Nucleus accumbens (tissue), 56 donors: ENCODE measurements at places on chromosomes 16 and 17.

- no peak for DNase-seq
These were observed 205.5 kb downstream of the NTN1 start for GRCh38 chr17:9226794-9227135.

DNA sequence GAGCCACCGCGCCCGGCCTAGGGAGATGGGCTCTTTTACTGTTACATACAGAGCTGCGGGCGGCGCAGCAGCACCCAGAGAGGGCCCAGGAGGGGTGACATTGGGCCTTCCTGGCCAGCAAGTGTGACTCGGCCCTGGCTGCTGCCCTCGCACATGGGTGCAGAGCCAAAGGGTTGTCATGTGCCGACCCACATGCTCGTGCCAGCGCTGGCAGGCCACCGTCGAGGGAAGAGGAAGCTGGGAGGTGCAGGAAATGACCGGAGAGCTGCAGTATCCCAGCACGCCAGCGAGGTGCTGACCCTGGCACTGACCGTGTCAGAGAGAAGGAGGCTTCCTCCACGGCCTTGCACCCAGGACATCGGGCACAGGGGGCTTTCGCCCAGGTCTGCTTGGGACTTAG, 8.0 kb downstream of the ENDOV start:
- DNase-seq: no peak

- no peak for DNase-seq
These were observed 41.8 kb upstream of the ARL4D start for GRCh38 chr17:43356999-43357398.

DNA sequence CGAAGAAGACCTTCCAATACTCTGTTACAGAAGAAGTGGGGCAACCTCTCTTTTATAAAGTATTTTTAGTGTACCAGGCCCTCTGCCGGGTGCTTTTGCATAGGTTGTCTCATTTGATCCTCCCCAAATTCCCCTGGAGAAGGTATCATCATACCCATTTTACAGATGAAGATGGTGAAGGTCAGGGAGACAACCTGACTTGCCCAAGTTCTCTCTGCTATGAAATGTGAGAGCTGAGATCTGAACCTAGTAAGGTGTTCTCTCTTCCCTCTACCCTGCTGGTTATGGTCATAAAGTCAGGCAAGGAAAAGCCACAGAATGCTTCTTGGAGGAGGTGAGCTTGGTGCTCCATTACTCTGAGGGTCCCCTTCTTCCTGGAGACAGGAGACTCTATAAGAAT, 28.1 kb upstream of the HERPUD1 start:
- DNase-seq: no peak

- no peak for DNase-seq
These were observed 20.5 kb upstream of the JPH3 start for GRCh38 chr16:87581857-87582215.

GRCh38 chr17:77318491-77319210, 177.9 kb downstream of the SEC14L1 start:
- no peak for DNase-seq

- DNase-seq: no peak
These were observed 52.2 kb downstream of the TBC1D16 start for GRCh38 chr17:79983456-79983855.

DNA sequence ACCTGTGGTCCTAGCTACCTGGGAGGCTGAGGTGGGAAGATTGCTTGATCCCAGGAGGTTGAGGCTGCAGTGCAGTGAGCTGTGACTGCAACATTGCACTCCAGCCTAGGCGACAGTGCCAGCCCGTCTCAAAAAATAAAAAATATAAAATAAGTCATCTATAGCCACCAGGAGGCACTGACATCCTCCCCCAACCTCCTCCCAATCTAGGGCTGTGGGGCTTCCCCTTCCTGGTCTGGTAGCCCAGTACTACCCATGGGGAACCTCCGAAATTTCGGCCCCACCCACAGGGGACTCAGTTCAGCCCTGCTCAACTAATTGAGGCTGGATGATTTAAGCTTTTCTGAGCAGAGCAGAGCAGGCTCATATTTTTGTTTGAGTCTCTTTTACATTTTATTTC, 3.2 kb downstream of the ZSCAN10 start:
- DNase-seq: no peak

DNA sequence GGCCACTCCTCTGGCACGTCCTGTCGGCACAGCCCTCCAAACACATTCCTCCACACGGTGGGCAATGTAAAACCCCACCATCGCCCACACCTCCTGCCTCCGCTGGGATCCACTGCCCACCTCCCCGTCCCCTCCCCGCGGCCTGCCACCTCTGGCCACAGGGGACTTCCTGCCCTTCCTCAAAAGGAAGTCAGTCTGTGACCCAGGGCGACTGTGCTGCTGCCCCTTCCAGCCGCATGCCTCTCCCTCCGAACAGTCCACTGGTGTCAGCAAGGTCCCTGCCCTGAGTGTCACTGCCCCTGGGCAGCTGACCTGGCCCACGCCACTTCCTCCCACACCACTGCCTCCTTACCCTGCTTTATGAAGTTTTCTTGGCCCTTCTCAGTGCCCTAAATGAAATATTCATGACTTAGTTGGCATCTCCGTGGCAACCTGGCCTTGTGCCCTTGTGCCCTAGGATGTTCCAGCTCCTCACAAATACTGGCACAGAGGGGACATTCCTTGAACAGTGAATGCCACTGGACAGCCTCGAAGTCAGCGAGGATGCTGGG, 2.0 kb downstream of the PLD6 start:
- DNase-seq: peak; percentile 34

- DNase-seq: no peak
These were observed 138.1 kb downstream of the ASIC2 start for GRCh38 chr17:33154869-33155455.

GRCh38 chr17:40366861-40367518, 2.5 kb upstream of the GJD3 start:
- no peak for DNase-seq

DNA sequence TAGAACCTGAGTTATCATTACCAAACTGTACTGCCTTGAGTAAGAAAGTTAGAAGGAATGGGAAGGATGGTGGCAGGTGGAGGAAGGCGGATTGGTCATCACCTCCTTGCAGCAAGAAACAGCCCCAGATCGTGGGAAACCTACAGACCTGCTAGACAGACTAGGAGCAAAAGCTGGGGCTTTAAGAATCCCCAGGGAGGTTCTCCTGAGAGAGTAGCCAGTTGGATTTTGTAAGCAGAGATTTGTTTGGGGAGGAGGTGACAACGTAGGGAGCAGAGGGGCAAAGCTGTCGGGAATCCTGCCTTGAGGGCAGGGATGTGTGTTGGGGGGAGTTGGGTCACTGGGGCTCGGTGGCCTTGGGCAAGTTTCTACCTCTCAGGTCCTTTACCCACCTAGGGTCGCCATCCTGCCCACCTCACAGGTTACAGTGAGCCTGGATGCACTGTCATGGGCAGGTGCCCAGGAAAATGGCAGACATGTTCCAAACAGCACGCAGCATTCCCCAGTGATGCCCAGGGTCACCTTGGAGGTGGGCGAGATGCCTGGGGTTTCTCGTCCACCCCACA, 49.2 kb upstream of the STH start:
- no peak for DNase-seq

DNA sequence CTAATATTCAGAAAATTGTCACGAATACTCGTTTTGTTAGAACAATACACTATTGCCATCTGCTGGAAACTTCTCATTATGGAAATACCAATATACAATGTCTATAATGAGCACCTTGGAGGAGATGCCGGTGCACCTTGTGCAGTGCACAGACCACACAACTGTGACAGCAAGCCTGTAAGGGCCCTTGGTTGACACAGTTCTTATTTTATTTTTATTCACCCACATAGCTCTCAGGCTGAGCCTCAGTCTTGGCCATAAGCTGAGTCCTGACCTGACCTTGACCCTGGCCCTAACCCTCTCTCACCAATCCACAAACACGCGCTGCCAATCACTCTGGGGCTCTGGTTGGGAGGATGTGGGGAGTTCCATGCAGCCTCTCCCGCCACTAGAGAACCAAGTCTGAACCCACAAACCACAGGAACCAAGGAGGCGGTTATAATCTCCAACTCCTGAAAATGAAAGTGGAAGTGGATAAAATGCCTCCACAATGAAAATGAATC, 7.6 kb downstream of the AIPL1 start:
- no peak for DNase-seq

DNA sequence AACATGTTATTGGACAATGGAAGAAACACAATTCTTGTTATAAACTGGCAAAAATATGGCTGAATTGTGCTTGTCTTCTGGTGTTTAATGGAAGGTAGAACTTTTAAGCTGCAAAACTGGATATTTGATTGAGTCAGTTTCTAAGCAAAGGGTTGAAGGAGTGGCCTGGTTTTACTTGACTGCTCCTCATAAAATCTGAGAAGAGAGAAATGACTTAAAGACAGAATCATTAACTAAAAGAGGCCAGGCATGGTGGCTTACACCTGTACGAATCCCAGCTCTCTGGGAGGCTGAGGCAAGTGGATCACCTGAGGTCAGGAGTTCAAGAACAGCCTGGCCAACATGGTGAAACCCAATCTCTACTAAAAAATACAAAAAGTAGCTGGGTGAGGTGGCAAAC, 770.7 kb downstream of the CDH11 start:
- DNase-seq: no peak

DNA sequence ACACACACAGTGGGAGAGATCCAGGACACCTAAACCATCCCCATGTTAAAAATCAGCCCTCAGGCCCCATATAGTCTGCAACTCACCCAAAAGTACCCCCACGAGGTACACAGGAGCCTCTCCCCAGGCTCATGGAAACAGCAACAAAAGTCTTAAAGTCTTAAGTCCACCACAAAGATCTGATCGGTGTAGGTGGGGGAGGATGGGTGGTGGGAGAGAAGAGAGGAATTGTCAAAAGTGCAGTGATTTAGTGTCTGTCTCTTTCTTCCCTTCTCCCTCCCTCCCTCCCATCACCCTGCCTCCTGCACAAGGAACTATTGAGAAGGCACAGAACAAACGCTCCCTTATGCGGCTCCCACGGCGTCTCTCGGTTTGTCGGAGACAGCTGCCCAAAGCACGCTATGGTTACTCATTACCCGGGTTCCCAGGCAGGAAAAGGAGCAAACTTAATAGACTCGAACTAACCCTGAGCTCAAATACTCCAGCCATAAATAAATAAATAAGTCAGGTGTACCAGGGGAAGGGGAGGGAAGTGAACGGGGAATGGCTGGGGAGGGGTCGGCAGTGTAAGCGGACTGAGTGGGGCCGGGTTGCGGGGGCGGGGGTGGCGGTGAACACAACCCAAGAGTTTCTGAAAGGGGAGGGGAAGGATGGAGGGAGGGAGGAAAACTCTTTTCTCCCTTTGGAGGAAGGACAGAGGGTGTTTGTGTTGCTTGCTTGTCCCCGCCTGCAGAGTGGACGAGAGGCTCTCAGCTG, 477.4 kb downstream of the SLC39A11 start:
- DNase-seq: peak; percentile 82

DNA sequence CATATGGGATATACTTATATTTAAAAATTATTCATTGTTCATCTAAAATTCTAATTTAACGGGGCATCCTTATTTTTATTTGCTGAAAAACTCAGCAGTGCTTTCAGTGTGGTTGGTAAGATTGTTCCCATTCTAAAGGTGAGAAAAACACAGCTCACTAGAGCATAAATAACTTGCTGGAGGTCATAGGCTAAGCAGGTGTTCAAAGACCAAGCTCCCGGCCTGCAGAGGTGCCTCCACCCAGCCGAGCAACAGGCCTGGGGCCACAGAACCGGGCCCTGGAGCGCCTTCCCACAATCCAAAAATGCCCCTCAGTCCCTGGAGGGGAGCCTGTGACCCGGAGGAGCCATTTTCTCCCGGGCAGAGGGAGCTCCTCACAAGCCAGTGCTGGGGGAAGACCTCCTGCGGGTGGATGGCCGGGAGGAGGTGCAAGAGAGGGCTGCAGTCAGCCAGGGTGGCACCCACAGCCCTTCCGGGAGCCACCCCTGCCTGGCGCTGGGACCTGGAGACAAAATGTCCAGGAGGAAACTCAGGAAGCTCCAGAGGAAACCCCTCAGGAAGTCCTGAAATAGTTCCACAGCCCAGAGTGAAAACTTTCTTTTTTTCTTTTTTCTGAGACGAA, 14.7 kb downstream of the ABR start:
- DNase-seq: no peak

DNA sequence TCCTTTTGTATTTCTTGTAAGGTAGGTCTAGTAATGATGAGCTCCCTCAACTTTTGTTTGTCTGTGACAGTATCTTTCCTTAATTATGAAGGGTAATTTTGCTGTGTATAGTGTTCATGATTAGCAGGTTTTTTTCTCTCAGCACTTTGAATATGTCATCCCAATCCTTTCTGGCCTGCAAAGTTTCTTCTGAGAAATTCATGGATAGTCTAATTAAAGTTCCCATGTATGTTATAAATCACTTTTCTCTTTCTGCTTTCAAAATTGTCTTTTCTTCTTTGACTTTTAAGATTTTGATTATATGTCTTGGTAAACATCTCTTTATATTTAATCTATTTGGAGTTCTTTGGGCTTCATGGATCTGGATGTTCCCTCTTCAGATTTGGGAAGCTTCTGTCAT, 54.3 kb upstream of the ZKSCAN2 start:
- DNase-seq: no peak

- DNase-seq: no peak
These were observed 6.2 kb upstream of the CYB561 start for GRCh38 chr17:63452046-63452961.

DNA sequence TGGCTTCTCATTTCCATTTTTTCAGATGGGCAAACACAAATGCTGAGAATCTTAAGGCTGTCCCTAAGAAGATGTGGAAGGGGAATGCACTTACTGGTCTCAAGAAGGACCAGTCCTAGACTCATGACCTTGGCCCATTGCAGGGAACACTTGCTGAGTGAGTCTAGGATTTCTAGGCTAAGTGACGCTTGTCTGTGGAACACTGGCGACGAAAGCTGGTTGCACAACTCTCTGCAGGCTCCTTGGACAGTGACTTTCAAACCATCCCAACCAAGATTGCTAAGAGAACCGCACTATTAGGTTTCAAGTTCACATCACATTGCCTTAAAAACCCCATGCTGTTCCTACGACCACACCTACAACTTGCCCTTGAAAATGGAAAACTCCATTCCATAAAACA, 174.1 kb downstream of the AXIN2 start:
- no peak for DNase-seq

DNA sequence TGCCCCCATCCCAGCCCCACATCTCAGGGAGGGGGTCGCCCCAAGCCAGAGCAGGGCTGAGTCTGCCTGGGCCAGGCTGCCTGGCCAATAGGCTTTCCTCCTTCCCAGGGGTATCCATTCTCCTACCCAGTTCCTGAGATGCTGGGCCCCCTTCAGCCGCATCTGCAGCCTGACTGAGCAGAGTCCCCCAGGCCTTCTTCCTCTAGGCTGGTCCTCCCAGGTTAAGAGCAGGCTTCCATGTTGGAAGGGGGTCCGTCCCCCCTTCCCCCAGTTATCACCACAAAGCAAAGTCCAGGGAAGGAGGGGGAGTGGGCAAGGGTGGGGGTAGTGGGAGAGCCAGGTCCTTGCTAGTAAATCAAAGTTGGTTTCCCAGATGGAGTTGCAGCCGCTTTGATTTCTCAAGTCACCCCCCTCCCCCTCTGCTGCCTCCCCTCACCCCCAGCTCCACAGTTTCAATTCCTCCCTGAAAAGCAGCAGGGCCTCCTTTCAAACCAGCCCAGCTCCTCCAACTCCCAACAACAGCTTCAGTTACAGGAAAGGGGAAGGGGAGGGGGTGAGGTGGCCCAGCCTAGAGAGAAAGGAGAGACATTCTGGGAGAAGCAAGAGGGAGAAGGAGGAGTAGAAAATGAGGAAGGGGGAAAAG, 9.5 kb upstream of the FZD2 start:
- no peak for DNase-seq
